Bladder microvascular endothelial cell (primary cell): ENCODE measurements at places on chromosomes 12 and 14. TPM values are rescaled to one million over a fixed set of nuclear protein-coding genes. Genes with fewer than 3 reads are reported as not detected.

Gene TRIM9
- total RNA-seq: not detected in 2 replicates

Gene TAS2R7
- not detected in 2 replicates for total RNA-seq

Gene ERP29
- total RNA-seq: 76.7 and 92.9 TPM in 2 replicates

Gene MGAT4C
- 0.06 TPM in 1 of 2 replicates, not detected in the other for total RNA-seq

Gene HOXC9
- 0.16 and 0.94 TPM in 2 replicates for total RNA-seq

Gene USP15
- total RNA-seq: 47.3 and 102 TPM in 2 replicates
